ENCODE measurements at places on chromosomes 2 and 18.

GRCh38 chr2:111032721-111033429, 87.8 kb upstream of the BCL2L11 start:
- no peak for DNase-seq

DNA sequence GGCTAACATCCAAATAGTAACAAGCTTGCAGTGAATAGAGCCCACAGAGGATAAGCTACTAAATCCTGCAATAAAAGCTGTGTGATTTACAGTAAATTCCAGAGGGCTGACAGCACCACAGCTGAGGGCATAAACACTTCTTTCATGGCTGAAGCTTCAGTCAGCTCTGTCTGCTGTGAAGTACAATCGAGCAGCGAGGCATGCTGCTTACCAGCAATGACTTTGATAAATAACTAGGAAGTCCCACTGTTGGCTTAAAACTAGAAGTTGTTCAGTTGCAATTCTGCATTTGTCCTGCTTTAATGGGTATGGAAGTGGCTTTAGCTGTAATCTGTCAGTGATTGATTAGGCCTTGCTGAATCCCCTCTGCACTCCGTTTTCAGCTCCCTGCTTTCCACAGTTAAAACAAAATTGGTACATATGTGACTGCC, 65.2 kb upstream of the FIGN start:
- peak; percentile 43 for DNase-seq

DNA sequence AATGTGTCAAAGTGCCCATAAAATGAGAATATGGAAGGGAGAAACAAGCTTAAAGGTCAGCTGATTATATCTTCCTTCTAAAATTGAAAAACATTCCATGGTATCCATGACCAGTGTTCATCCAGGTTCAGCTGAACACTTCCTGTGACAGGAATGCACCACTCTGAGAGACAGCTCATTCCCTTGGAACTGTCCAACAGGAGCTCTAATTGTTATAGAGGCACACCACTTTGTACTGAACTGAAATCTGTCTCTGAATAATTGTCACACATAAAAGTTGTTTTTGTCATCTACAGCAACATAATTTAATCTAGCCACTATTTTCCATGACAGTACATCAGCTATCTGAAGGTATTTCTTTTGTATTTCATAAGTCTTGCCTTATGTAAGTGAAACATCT, 195.9 kb upstream of the ZNF804A start:
- DNase-seq = no peak

DNA sequence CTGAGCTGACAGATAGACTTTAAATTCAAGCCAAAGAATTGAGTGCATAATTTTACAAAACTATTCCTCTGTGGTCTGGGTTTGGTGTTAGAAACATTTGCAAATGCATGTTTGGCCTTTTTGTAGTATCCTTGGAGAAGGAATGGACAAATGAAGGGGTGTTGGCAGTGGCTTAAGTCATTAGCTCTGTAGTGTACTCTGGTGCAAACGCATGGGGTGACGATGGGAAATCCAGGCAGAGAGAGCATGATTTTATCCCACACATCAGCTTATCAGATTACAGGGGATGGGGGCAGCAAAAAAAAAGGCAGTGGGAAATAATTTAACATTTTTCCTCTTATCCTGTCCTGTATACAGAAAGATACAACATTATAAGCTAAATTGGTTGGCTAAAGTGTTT, 320.6 kb downstream of the ZNF516 start:
- DNase-seq = no peak

GRCh38 chr2:208671886-208672680, 265.5 kb downstream of the PTH2R start:
- DNase-seq = no peak

DNA sequence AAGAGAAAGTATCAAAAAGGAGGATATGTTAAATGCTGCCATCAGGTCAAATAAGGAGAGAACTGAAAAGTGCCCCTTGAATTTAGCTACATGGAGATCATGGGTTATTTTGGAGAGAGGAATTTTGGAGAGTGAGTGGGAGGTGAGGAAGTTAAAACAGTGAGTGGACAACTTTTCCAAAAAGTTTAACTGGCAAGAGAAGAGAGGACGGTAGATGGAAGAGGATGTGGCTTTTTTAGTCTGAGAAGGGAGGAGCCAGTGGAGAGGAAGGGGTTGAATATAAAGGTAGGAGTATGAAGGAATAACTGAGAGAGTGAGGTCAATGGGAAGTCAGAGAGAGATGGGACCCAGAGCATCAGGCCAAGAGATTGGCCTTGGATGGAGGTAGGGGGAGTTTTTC, 62.5 kb upstream of the NFE2L2 start:
- no peak for DNase-seq

- no peak for DNase-seq
Measured at GRCh38 chr2:19857806-19858205, 44.0 kb downstream of the TTC32 start.

DNA sequence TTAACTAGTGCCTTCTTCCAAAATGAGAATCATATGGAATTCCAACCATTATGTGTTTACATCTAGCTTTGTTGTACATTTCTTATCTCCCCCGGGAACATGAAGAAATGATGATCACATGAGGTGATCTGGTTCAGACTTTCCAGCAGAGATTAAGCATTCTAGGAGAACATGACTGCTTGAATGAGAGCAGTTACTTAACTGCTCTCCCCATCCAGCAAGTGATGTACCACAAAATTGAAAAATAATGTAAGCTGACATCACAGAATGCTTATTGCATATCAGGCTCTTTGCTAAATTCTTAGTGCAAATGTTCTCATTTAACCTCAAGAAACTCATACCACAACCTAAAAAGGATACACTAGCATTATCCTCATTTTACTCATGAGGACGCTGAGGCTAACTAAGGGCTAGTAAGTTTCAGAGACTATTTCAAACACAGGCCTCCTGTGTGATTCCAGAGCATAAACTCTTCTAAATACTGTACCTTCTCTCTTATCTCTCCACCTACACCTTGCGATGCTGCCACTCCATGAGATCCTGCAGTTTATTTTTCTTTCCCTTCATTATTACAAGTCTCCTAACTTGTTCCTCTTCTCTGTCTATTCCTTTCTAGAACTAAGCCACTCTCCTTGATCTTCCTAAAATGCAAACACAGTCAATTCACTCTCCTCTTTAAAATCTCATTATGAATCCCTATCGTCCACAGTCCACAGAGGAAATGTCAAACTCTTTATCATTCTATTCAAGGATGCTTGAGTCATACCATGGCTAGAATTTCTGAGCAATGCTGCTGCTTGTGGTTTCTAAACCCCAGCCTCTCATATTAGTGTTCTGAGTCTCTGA, 1224.8 kb upstream of the ZEB2 start:
- DNase-seq = peak; percentile 88

GRCh38 chr2:18980104-18980785, 378.2 kb downstream of the OSR1 start:
- DNase-seq = no peak

DNA sequence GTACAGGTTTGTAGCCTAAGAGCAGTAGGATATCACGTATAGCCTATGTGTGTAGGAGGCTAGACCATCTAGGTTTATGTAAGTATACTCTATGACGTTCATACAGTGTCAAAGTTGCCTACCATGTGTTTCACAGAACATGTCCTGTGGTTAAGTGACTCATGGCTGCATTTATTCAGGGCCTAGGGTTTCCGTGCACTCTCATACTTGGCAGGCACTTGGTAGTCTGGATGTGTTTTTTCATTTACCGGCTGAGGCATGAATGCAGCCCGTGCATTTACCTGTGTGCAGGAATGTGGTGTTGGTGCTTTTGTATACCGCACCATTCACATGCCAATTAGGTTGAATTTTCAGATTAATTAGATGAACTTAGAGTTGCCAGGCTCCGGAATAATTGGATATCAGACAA, 43.4 kb downstream of the MYL12B start:
- DNase-seq = peak; percentile 97

GRCh38 chr2:8574196-8575037, 107.4 kb upstream of the ID2 start:
- no peak for DNase-seq

DNA sequence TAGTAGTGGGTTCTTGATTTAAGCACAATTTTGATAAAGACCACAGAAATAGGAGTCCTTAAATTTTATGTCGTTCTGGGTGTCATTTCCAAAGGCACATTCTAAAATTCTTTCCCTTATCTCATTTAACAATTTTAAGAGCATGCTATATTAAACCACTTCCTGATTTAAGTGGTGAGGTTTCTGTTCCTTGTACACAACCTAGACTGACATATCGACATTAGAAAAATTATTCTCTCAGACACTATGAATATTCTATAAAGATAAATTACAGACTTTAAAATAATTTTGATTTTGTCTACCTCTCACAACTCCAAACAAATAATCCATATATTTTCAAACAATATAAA, 923.8 kb downstream of the LRP1B start:
- DNase-seq = no peak

GRCh38 chr2:61978522-61978921, 73.0 kb downstream of the COMMD1 start:
- DNase-seq = no peak

DNA sequence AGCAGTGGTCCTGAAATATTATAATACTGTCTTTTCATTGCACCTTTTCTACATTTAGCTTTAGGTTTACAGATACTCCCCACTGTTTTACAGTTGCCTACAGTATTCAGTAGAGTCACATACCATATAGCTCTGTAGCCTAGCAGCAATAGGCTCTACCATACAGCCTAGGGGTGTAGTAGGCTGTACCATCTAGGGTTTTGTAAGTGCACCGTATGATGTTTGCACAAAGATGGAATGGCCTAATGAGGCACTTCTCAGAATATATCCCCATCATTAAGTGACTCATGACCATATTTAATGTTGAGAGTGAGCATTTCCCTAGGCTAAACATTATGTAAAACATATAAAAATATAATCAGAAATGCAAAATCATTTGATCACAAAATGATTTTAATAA, 511.3 kb upstream of the RAB12 start:
- no peak for DNase-seq

DNA sequence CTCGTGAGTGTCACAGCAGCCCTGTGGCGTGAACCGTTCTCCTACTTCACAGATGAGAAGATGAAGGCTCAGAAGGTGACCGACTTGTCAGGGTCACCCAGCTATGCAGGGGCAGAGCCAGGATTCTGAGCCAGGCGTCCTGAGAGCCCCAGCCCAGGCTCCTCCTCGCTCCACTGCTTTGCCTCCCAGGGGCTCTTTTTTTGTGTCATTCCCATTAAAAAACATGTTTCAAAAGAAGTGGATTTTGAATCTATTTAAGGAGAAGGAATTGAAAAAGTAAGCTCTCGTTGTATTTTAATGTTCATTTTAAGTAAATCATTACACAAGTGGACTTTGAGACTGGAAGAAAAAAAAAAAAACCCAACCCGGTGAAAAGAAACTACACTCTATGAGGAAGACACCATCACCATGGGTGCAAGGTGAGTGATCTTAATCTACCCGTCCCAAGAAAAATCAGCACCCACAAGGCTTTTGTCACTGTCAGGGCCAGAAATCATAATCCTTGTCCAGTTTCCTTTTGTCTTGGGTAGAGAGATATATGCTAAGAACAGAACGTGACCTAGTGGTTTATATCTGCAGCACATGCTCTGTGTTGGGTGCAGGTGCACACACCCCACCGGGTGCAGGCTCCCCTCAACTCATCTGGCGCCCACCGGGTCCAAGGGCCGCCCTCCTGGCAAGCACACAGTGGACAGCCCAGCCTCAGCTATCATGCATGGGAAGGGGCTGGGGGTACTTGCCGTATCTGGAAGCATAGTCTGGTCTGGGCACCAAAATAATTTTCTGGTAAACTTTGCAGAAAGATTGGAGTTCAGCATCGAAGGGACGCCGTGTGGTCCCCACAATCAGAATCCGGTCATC, 73.5 kb upstream of the ASB18 start:
- DNase-seq = no peak

GRCh38 chr2:136929531-136929930, 164.2 kb downstream of the THSD7B start:
- DNase-seq = no peak

GRCh38 chr2:171083451-171083850, 77.2 kb downstream of the TLK1 start:
- DNase-seq = no peak

GRCh38 chr18:48492880-48493279, 46.0 kb upstream of the CTIF start:
- no peak for DNase-seq

- no peak for DNase-seq
Measured at GRCh38 chr18:8912348-8913326, 189.9 kb upstream of the NDUFV2 start.
